ENCODE measurements at places on chromosomes 5 and 9. TPM values are rescaled to one million over a fixed set of nuclear protein-coding genes. Genes with fewer than 3 reads are reported as not detected.

DNA sequence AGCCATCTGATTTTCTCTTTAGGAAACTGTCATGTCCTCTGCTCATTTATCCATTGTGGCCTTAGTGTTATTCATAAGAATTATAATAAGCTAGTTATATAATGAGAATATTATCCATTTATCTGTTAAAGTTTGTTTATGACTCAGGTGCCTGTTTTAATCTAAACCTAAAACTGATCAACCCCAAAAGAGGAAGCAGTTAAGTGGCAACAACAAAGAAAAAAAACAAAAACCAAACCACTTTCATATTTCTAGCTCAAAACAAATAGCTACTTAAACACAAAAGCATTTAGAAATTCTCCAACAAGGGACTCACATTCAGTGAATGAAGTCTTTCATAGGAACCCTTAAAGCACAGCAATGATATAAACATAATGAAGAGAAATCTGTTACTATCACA lies 116.4 kb downstream of the APBA1 start:
- no peak for DNase-seq

GRCh38 chr9:6590334-6590733 lies 55.2 kb downstream of the GLDC start:
- DNase-seq = no peak

DNA sequence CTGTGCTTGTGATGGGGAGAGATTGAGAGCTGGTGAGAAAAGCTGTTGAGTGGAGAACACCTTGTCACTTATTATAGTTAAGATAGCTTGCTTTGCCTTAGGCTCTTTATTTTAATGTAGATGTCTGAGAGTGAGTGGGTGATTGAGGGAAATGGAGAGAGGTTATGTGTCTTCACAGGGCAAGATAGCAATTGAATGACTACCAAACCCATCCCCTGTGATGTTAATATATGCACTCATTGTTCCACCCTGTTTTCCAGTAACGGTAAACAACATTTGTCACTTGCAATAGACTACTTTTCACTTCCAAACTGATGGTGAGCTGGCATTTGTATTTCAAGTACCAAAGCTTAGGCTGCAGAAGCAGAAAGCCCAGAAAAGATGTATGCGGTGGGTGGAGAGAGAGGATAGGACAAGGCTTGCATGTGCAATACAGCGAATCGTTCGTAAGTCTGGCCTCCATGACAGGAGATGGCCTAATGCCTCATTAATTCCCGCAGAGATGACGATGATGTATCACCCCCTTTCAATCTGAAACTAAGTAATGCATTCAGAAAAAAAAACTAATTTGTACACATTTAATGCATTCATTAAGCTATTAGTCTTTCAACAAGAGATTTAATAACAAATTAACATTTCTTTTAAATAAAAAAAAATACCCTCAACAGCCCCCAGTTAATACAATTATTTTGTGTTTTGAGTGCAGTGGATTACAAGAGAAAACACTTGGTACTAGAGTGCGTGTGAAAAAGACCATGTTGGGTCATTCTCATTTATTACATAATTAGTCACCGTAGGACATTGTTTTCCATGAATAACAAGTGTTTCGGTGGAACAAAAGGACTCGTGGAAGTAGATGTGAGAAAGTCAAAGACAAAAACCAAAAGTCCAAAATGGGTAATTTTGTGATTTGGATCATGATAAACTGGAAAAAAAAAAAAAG lies 699.0 kb downstream of the BRINP1 start:
- DNase-seq = no peak

DNA sequence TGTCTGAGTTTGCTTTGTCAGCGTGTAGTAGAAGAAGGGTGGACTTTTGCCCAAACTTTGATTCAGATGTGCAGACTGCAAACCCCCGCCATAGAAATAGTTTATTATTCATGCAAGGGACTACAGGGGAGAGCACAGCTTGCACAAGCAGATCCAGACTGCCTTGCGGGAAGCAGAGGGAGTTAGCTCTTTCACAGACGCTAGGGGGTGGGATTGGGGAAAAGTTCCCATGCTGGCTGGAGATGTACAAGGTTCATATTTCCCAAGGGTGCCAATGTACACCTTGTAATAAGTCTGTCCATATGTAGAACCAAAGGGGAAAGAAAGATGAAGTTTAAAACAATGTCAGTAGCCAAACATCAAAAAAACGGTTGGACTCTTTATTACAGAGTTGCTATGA lies 749.7 kb upstream of the COX7C start:
- no peak for DNase-seq

- DNase-seq = no peak
Measured at GRCh38 chr5:32326216-32326772, 13.6 kb upstream of the MTMR12 start.

DNA sequence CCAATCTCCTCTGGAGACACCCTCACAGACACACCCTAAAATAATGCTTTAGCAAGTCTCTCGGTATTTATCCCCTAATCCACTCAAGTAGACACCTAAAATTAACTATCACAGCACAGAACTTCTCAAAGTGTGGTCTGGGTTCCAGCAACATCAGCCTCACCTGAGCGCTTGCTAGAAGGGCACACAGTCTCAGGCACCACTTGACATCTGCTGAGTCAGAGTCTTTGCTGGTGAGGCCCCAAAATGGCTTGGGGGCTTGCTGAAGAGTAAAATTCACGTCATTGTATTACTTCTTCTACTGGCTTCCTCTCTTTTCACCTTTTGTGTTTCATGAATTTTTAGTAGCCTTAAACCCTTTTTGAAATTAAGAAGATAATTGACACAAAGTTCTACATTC lies 9.0 kb downstream of the FOXB2 start:
- no peak for DNase-seq

DNA sequence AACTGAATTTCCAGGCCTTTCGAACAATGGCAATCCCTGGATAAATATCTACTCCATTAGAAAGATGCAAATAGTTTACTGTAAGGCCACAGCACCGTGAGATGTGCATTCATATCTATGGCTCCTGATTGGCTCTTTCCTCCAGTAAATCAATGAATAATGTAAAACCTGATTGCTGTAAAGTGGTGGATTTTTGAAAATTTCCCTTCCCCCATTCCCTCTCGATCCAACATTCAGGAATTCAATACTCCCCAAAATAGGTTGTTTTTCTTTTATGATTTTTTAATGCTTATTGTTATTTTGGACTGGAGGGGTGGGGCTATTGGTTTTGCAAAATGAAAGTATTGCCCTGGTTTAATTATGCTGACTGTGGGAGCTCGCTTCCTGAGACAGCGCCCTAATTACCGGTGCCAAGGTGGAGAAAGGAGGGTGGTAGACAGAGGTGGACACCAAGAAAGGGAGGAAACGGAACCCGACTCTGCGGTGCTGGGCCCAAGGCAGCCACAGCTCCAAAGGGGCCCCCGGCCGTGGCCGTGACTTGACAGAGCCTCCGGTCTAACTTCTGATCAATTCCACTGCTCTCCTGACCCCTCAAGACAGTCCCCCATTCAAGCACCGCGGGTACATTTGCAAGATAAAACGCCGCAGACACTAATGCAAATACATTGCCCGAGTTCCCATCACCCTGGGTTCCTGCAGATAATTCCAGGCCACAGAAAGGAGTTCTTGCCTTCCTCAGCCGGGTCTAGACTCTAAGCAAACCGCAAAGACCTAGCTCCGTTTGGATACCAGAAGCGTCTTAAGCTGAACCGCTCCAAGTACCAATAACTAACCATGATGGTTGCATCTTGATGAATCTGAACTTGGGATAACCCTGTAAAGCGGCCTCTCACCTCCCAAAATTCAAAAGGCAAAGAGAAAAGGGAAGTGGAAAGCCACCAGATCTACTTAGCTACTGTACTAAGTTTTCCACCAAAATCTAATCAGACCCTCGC lies 211.2 kb downstream of the MEF2C start:
- no peak for DNase-seq

GRCh38 chr5:157571357-157571827 lies 4.2 kb downstream of the ADAM19 start:
- peak; percentile 87 for DNase-seq

DNA sequence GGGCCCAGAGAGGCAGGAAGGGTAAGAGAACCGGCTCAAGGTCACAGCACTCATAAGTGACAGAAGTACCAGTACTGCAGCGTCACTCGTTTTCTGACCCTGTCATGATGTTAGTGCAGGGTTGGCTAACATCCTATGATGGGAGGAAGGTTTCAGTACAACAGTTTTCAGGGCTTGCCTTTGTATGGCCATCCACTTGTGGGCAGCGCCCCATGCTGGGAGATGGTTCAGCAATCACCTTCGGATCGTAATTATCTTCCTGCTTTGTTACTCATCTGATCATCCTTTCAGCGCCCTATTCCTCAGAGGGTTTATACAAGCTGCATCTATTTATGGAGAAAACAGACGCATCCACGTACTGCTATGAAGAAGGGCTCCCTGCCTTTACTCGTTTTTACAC lies 2.4 kb downstream of the MAP1B start:
- DNase-seq = no peak

DNA sequence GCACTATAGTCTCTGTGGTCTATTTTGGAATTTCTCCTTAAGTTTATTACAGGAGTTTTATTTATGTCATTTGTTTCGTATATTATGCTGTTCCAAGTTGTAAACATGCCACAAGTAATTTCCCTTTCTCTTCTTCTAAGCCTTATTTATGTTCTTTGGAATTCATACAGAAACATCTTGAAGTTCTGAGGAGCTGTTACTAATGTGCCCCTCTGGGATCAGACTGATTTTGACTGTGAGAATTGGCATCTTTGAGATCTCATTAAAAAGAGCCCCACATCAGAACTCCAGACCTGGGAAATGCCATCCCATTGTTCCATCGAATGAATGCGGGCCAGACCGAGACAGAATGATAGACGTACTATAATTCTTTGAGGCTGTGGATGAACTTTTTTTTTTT lies 138.8 kb upstream of the CD180 start:
- DNase-seq = no peak

DNA sequence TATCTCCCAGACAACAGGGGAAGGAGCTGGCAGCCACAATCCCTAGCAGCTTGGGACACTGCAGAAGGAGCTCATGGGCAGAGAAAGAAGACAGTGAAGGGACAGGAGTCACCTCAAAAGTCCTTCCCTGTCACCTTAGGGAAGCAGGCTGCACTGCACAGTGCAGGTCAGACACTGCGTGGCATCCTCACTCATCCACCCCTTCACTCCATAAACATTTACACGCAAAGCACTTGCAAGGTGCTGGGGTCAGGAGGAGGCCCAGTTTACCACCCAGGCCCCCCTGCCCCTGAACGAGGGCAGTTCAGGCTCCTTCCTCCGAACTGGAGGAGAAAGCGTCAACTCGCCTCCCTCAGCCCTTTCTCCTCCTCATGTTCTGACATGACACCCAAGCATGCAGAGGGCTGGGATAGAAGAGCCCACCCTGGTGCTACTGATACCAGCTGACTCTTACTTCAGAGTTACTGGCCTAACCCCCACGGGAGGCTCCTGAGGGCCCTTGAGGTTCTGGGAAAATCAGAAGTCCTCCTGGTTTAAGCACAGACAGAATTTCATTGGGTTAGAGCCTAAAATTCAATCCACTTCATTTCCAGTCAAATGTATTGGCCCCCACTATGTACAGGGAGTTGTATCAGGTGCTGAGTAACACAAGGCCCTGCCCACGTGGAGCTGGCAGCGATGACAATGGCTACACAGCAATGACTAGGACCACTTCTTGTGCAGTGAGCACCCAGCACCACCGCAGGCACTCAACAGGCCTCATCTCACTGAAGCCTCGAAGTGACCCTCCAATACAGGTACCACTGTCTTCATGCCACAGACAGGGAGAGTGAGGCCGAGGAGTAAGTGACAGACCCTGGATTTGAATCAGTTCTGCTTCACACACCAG lies 70.4 kb downstream of the RAPGEF1 start:
- DNase-seq = no peak

DNA sequence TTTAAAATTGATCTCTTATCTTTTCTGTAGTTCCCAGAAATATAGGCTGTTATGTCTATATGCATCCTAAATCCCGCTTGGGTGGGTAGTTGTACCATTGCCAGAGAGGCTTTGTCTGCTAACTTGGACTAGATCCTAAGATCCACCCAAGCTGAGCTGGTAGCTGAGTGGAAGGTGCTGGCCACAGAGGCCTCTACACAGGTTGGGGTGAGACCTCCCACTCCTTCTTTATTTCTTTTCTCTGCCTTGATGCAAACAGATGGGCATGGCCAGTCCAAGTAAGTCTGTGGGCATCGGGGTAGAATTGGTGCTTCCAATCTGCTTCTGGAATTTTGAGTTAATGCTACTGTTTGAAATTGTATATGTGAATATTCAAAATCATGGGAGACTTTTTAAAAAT lies 14.4 kb upstream of the GADD45G start:
- DNase-seq = no peak

GRCh38 chr5:180093651-180094382 lies 22.3 kb upstream of the RNF130 start:
- DNase-seq = no peak

DNA sequence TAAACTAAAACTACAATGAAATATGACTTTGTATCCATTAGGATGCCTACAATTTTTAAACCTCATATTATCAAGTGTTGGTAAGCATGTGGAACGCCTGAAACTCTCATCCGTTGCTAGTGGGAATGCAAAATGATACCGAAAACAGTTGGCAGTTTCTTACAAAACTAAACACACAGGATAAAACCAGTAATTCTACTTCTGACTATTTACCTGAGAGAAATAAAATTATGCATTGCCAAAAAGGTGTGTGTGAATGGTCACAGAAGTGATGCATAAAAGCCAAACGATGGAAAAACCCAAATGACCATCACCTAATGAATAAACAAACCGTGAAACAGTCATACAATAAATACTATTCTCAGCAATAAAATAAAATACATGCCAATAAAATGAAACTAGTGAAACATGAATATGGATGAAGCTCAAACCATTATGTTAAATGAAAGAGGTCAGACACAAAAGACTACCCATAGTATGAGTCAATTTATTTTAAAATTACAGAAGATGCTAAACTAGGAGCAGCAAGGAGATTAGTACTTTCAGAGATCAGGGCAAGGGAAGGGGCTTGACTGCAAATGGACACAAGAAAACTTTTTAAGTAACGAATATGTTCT lies 13.4 kb downstream of the AUH start:
- no peak for DNase-seq

- DNase-seq = no peak
Measured at GRCh38 chr9:13513716-13514444, 234.4 kb upstream of the MPDZ start.

- no peak for DNase-seq
Measured at GRCh38 chr5:73355108-73355507, 93.5 kb downstream of the FOXD1 start.

GRCh38 chr9:77991191-77991590 lies 40.4 kb downstream of the GNAQ start:
- no peak for DNase-seq

DNA sequence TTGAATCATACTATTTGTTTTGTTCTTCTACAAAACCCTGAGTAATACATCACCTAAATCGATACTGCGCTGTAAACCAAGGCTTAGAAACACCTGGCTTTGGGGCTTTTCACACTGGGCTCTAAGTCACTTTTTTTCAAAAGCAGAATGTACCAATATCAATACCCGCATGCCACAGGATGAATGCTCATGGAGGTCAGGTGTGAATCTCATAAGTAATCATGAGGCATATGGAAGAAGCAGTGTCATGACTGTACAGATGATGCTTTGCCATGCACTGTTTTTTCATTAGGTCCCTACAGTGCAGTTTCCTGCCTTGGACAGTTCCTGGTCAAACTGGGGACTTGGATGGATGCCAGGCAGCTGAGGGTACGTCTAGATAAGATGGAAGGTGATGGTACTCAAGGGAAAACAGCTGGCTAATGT lies 49.0 kb upstream of the ATG10 start:
- DNase-seq = no peak

Gene ANKRD20A1
- 0.15 TPM for polyA plus RNA-seq

Gene LIX1
- 0.06 TPM for polyA plus RNA-seq

Gene TRIM7
- polyA plus RNA-seq = 1.3 TPM

Gene AP3B1
- polyA plus RNA-seq = 38.7 TPM

Gene PROB1
- polyA plus RNA-seq = 0.99 TPM

Gene PURA
- 2.8 TPM for polyA plus RNA-seq

Gene C5orf22
- polyA plus RNA-seq = 8.1 TPM

Gene GPRIN1
- polyA plus RNA-seq = 0.13 TPM

Gene KCNV2
- polyA plus RNA-seq = not detected
